Breast epithelium (tissue), 4 donors: ENCODE measurements at places on chromosomes 2 and 18.

GRCh38 chr2:235160281-235160810 is 208.5 kb downstream of the SH3BP4 start:
- H3K4me1 ChIP-seq, result no peaks in the 10 kb centered on the region
- H3K27me3 ChIP-seq, result no peaks in the 10 kb centered on the region
- no peak overlapping the region for H3K27ac ChIP-seq
- DNase-seq, result no peak

DNA sequence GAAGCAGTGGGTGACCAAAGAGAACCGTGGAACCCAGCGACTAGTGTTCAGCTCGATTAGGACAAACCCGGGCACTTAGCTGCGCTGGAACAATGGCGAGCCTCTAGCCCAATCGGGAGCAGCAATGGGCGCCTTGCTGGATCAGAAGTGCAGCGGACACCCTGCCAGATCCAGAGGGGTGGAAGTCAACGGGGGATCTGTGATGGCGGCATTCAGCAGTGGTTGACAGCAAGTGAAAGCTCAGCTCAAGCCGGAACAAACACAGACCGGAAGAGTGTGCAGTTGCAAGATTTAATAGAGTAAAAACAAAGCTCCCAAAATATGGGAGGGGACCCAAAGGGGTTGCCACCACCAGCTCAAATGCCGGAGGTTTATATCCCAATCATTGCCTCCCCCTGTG is 478.7 kb upstream of the REG3G start:
- no peak overlapping the region for H3K27ac ChIP-seq
- H3K27me3 ChIP-seq, result no peaks in the 10 kb centered on the region
- no peaks in the 10 kb centered on the region for H3K36me3 ChIP-seq
- DNase-seq, result no peak

DNA sequence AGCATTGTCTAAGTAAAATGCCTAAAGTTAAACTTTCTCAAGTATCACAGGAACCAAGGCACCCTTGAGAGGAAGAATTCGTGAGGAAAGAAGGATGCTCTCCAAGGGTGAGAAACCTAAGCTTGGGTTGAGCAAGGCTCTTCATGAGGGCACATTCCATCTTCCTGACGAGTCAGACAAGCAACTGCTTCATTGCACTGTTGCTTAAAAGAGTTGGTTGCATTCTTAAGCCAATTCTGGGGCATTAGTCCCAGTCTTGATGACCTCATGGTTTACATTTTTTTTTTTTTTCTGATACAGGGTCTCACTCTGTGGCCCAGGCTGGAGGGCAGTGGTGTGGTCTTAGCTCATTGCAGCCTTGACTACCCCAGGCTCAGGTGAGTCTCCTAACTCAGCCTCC is 237.5 kb downstream of the ACTR3 start:
- H3K4me1 ChIP-seq, result no peaks in the 10 kb centered on the region
- H3K4me3 ChIP-seq, result no peak overlapping the region
- no peak overlapping the region for H3K27ac ChIP-seq
- H3K36me3 ChIP-seq, result no peaks in the 10 kb centered on the region
- no peaks in the 10 kb centered on the region for H3K27me3 ChIP-seq

GRCh38 chr18:74533666-74534065 is 634 bp upstream of the CNDP1 start:
- no peaks in the 10 kb centered on the region for H3K36me3 ChIP-seq
- no peak for DNase-seq
- H3K27me3 ChIP-seq, result no peaks in the 10 kb centered on the region
- H3K27ac ChIP-seq, result no peak overlapping the region

DNA sequence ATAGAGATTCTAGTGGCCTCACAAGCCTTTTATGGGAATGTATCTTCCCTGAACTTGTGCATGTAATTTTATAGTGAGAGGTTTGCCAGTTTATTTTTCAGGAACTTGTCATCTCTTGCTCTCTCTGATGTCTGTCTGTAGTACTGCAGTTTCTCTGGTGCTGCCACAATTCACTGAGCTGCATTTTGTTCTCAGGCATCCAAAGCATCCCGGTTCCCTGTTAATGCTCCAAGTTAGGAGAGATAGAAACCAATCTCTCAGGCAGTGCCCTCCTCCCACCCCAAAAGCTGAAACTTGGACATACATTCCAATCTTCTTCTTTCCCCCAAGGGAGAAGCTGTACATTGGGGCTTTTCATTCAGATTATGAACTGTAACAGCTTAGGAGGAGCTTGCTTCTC is 30.1 kb upstream of the GRB14 start:
- no peak for DNase-seq
- H3K36me3 ChIP-seq, result no peaks in the 10 kb centered on the region
- no peaks in the 10 kb centered on the region for H3K27me3 ChIP-seq
- no peaks in the 10 kb centered on the region for H3K4me1 ChIP-seq
- no peak overlapping the region for H3K27ac ChIP-seq

- no peak overlapping the region for H3K4me3 ChIP-seq
- no peak overlapping the region for H3K27ac ChIP-seq
- DNase-seq, result no peak
- H3K4me1 ChIP-seq, result no peaks in the 10 kb centered on the region
- no peaks in the 10 kb centered on the region for H3K27me3 ChIP-seq
Observed at GRCh38 chr18:45166836-45167551, 448.3 kb upstream of the SLC14A2 start.

- no peak overlapping the region for H3K27ac ChIP-seq
- no peaks in the 10 kb centered on the region for H3K27me3 ChIP-seq
- DNase-seq, result no peak
Observed at GRCh38 chr2:3175568-3175955, 202.1 kb downstream of the EIPR1 start.

DNA sequence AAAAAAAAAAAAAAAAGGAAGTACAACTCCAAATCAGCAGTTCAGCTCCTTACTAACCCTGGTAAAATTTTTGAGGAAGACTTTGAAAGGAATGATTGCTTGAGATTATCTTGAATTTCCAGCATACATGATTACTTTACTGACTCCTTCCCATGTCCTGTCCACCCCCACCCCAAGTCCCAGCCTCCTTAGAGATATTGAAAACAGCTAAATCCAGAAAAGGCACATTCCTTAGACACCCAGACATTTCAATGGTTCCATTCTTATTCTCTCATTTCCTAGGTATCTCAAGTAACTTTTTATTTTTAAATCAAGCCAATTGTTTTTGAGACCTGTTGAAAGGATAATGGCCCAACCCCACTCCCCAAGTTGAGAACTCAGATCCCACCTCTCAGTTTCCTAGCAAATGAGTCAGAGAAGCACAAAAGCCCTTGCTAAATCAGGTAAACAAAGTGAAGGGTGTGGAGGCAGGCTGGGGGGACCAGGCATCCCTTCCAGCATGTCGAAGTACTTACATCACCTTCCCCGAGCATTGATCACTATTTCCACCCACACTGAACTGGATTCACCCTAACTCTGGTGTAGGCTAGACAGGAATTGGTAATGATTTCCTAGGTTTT is 95.4 kb upstream of the FZD7 start:
- H3K4me1 ChIP-seq, result no peaks in the 10 kb centered on the region
- H3K27me3 ChIP-seq, result no peaks in the 10 kb centered on the region
- H3K4me3 ChIP-seq, result no peak overlapping the region
- no peak overlapping the region for H3K27ac ChIP-seq
- no peak for DNase-seq

GRCh38 chr2:36393738-36394256 is 38.2 kb downstream of the CRIM1 start:
- no peak for DNase-seq
- H3K4me3 ChIP-seq, result no peak overlapping the region
- H3K36me3 ChIP-seq, result no peaks in the 10 kb centered on the region
- peak overlapping the region; percentile 64 for H3K27ac ChIP-seq
- no peaks in the 10 kb centered on the region for H3K4me1 ChIP-seq

DNA sequence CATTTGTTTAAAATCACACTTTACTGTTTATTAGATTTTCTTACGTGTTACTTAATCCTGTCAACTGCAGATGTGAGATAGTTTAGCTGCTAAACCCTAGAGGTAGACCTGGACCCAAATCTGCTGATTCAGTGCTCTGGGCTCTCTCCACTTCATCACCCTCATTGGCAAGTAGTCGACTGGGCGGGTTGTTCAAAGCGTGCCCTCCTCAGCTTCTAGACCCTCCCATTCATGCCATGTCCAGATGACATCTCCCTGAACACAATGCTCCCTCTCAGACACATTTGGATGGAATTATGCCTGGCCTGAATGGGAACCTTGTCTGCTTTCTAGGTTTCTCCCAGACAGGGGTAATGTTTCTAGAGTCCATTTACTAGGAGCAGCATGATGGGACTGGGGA is 43.7 kb downstream of the RPIA start:
- H3K4me1 ChIP-seq, result no peaks in the 10 kb centered on the region
- no peak overlapping the region for H3K4me3 ChIP-seq
- no peak overlapping the region for H3K27ac ChIP-seq
- no peaks in the 10 kb centered on the region for H3K27me3 ChIP-seq

- H3K27ac ChIP-seq, result no peak overlapping the region
- no peaks in the 10 kb centered on the region for H3K36me3 ChIP-seq
- H3K4me3 ChIP-seq, result no peak overlapping the region
Observed at GRCh38 chr2:69021727-69022126, 8.7 kb downstream of the ANTXR1 start.

GRCh38 chr2:70995426-70995729 is 705 bp upstream of the TEX261 start:
- no peaks in the 10 kb centered on the region for H3K27me3 ChIP-seq
- H3K27ac ChIP-seq, result peak overlapping the region; percentile 89
- H3K4me1 ChIP-seq, result peaks cover 2% of the 10 kb centered on the region
- peak overlapping the region; percentile 85 for H3K4me3 ChIP-seq
- no peak for DNase-seq

DNA sequence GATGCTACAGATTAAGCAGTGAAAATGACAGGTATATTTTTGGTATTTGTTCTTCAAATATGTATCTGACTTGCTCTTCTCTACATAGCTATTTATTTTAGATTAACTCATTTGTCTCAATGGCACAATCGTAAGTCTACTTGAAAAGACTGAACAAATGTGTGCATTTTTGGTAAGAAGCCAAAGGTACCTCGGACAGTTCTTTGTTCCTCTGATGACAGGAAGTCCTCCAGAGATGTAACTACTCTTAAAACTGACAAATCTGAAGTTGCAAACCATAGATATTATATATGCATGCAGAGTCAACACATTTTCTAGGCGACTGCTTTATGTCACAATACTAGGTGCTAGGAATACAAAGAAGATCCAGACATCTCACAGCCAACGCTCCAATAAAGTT is 36.7 kb downstream of the NDUFAF7 start:
- H3K27ac ChIP-seq, result no peak overlapping the region
- no peak for DNase-seq
- peaks cover 4% of the 10 kb centered on the region for H3K36me3 ChIP-seq
- H3K4me3 ChIP-seq, result no peak overlapping the region

GRCh38 chr2:207224791-207225482 is 59.2 kb upstream of the KLF7 start:
- no peaks in the 10 kb centered on the region for H3K27me3 ChIP-seq
- no peak overlapping the region for H3K27ac ChIP-seq
- no peak overlapping the region for H3K4me3 ChIP-seq
- DNase-seq, result no peak
- H3K36me3 ChIP-seq, result no peaks in the 10 kb centered on the region

DNA sequence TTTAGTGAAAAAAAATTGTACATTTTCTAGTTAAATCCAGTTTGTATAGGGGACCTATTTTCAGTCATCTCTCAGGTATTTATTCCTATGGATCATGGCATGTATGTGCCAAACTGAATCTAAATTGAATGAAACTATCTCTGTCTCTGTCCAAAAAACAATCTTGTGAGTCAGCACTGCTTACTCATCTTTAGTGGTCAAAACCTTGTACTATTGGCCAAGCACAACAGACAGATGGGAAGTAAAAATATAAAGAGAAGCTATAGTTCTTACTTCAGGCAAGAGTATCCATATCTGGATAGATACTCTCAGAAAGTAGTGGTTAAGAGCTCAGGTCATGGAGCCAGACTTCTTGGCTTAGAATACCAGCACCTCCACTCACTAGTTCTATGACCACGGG is 76.0 kb upstream of the KLHL14 start:
- no peaks in the 10 kb centered on the region for H3K36me3 ChIP-seq
- H3K27ac ChIP-seq, result no peak overlapping the region
- H3K27me3 ChIP-seq, result no peaks in the 10 kb centered on the region
- H3K4me3 ChIP-seq, result no peak overlapping the region
- H3K4me1 ChIP-seq, result no peaks in the 10 kb centered on the region
- no peak for DNase-seq

GRCh38 chr2:19714926-19715325 is 186.9 kb downstream of the TTC32 start:
- DNase-seq, result no peak
- H3K4me1 ChIP-seq, result no peaks in the 10 kb centered on the region
- no peaks in the 10 kb centered on the region for H3K27me3 ChIP-seq
- no peaks in the 10 kb centered on the region for H3K36me3 ChIP-seq

- H3K4me3 ChIP-seq, result peak overlapping the region; percentile 82
- peak overlapping the region; percentile 74 for H3K27ac ChIP-seq
- no peak for DNase-seq
- no peaks in the 10 kb centered on the region for H3K36me3 ChIP-seq
- no peaks in the 10 kb centered on the region for H3K27me3 ChIP-seq
Observed at GRCh38 chr2:48529676-48530032, 300 bp upstream of the STON1 start.

DNA sequence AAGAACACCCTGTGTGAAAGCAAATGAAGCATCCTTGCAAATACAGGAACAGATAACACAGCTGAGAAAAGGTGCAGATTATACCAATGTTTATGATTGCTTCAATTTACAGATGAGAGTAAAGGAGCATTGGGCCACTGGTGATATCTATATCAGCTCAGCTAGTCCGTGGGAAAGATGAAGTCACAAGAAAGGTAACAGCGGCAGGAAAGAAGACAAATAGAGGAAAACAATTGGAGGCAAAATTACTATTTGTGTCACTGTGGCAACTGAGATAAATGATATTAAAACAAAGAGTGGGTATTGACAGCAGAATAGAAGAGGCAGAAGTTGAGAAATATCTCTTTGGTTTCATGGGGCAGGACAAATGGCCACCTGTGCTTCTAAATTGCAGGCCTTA is 121.2 kb upstream of the CAVIN2 start:
- no peaks in the 10 kb centered on the region for H3K27me3 ChIP-seq
- H3K4me1 ChIP-seq, result no peaks in the 10 kb centered on the region
- H3K36me3 ChIP-seq, result no peaks in the 10 kb centered on the region
- H3K4me3 ChIP-seq, result no peak overlapping the region
- no peak overlapping the region for H3K27ac ChIP-seq

DNA sequence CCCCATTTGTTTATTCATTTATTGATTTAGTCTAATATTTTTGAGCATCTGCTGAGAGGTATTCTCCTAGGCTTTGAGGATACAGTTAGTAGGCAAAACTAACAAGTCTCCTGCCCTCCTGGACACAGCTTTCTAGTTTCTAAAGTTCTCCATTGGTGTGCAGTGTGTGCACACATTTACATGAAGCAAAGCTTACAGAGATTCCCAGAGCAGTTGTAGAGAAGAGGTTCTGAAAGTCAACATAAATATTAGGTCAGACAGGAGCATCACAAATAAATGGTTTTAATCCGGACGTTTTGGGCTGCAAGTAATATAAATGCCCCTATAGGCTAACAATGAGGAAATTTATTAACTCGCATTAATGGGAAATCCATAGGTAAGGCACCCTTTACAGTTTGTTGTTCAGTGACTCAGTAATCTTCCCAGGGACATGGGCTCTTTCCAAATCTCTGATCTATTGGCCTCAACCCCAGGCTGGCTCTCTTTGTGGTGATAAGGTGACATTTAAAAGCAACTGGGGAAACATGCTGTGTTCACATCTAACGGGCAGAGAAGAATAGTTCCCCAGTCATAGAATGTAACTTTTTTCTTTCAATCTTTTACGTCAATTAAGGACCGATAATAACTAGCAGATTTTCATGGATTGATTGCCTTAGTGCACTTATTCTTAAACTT is 407.2 kb downstream of the PTPRM start:
- H3K4me3 ChIP-seq, result no peak overlapping the region
- H3K36me3 ChIP-seq, result no peaks in the 10 kb centered on the region
- DNase-seq, result no peak
